ENCODE measurements at places on chromosomes 5 and 9. TPM values are rescaled to one million over a fixed set of nuclear protein-coding genes. Genes with fewer than 3 reads are reported as not detected.

GRCh38 chr5:159965031-159965837 lies 43.7 kb upstream of the TTC1 start:
- H3K36me3 ChIP-seq, result no peaks in the 10 kb centered on the region
- no peak overlapping the region for H3K27ac ChIP-seq

DNA sequence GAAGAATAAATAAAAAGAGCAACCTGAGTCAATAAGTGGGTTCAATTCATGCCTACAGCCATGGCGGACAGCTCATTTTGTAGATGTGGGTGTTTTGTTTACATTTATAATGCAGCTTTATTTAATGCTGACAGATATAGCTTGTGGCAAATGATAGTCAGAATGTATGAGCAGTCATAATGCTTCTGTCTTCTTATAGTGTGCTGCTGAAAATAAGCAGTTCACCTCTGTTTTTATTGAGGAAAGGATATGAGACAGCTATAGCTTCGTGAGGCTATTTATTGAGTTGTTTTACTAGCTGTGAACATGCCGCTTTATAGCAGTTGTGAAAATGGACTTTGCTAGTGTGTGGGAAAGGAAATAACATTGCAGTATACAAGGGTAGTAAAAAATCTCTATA lies 147.4 kb downstream of the PBX3 start:
- no peaks in the 10 kb centered on the region for H3K36me3 ChIP-seq
- H3K27me3 ChIP-seq, result no peaks in the 10 kb centered on the region
- no peak overlapping the region for H3K4me3 ChIP-seq
- no peak overlapping the region for H3K27ac ChIP-seq
- no peaks in the 10 kb centered on the region for H3K4me1 ChIP-seq

GRCh38 chr5:43772764-43773477 lies 169.9 kb downstream of the NNT start:
- no peaks in the 10 kb centered on the region for H3K27me3 ChIP-seq
- peak; percentile 9 for DNase-seq
- H3K27ac ChIP-seq, result peak overlapping the region; percentile 91
- no peaks in the 10 kb centered on the region for H3K36me3 ChIP-seq

DNA sequence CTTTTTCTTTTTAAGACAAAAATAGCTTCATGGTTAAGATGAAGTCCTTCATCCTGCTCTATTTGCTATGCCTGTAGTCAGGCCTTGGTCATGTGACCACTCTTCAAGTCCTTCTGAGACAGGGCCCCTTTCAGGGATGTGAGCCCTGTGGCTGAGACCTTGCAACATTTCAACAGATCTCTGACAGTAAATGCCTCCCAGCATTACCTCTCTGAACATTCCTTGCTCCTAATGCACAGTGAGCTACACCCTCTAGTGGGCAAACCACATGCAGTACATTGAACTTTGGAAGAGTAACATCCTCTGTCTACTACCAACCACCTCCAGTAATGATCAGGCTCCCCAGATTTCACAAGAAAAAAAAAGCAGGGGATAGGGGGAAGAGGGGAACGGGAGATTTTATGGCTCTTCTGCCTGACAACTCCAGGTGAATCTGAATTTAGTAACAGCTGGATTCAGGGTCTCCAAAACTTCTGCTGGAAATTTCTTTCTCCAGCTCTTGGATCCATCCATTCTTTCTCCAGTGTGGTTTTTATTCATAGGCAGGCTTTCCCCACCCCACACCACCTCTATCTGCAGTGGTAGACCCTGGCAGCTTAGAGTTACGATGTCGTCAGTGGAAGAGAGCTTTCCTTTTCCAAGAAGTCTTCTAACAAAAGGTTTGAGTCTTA lies 8.9 kb upstream of the FBXO38 start:
- H3K27me3 ChIP-seq, result no peaks in the 10 kb centered on the region
- H3K27ac ChIP-seq, result no peak overlapping the region
- DNase-seq, result peak; percentile 75
- H3K4me1 ChIP-seq, result no peaks in the 10 kb centered on the region

- H3K4me3 ChIP-seq, result no peak overlapping the region
- DNase-seq, result no peak
- no peaks in the 10 kb centered on the region for H3K4me1 ChIP-seq
- H3K36me3 ChIP-seq, result no peaks in the 10 kb centered on the region
- H3K27me3 ChIP-seq, result no peaks in the 10 kb centered on the region
- H3K27ac ChIP-seq, result no peak overlapping the region
Observed at GRCh38 chr9:38727497-38728001, 7.6 kb upstream of the FAM240B start.

GRCh38 chr9:19331877-19332276 lies 48.2 kb downstream of the RPS6 start:
- no peak overlapping the region for H3K27ac ChIP-seq
- no peak overlapping the region for H3K4me3 ChIP-seq
- no peaks in the 10 kb centered on the region for H3K27me3 ChIP-seq
- DNase-seq, result no peak

SPATA31A3 gene
- not detected for total RNA-seq

CDH6 gene
- 16.0 TPM for total RNA-seq

All from Caco-2 (cell line).